Glutamatergic neuron (in vitro differentiated cells): ENCODE measurements at places on chromosomes 1 and 21. TPM values are rescaled to one million over a fixed set of nuclear protein-coding genes. Genes with fewer than 3 reads are reported as not detected.

DNA sequence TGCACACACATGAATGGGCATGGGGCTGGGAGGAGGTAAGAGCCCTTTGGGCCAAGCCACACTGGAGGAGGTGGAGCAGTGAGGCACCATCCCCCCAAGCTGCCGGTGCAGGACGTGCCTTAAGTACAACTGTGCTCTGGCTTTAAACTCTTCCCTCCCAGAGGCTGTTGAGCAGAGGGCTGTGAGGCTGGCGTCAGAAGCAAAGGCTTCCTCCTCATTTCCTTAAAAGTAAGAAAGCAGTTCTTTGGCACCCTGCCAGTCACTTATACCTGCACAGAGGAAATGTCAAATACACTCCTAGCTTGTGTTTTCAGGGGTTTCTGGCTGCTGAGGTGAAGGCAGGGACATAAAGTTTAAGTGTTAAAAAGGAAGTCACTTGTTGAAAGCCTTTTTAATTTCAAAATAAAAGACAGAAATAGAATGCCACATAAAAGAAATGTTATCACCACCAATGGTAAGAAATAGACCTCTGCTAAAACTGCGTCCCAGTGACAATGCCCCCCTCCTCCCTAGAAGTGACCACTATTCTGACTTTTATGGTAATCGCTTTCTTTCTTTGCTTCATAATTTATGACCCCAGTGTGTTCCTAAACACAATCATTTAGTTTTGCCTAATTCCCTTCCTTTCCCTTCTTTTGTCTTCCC, 33.0 kb downstream of the LAMC2 start:
- peak; percentile 54 for DNase-seq
- peaks cover 52% of the 10 kb centered on the region for H3K4me1 ChIP-seq
- H3K4me3 ChIP-seq = peak overlapping the region; percentile 67
- H3K36me3 ChIP-seq = no peaks in the 10 kb centered on the region

- no peak overlapping the region for H3K4me3 ChIP-seq
- H3K36me3 ChIP-seq = no peaks in the 10 kb centered on the region
- H3K27ac ChIP-seq = no peak overlapping the region
- no peaks in the 10 kb centered on the region for H3K4me1 ChIP-seq
These were observed 88.2 kb upstream of the PALMD start for GRCh38 chr1:99557546-99558202.

- H3K36me3 ChIP-seq = peaks cover 5% of the 10 kb centered on the region
- no peak for DNase-seq
- no peak overlapping the region for H3K4me3 ChIP-seq
These were observed 142.3 kb downstream of the MIS18A start for GRCh38 chr21:32136546-32136945.

DNA sequence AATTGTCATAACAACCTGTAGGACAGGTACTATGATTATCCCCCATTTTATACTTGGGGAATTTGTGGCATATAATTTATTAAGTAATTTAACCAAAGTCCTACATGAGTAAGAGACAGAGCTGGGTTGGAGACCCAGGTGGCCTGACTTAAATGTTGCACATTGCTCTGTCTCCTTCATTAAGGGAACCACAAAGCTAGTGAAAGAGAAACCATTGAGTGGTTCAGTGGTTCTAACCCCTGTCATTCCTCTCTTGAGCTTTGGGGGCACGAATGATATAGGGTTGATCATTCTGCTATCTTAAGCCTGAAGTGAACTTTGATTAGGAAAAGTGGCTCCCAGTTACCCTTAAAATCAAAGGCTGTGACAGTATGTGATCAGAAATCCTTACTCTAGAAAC, 5.3 kb upstream of the MAP3K7CL start:
- H3K27me3 ChIP-seq = peaks cover 3% of the 10 kb centered on the region
- no peak overlapping the region for H3K27ac ChIP-seq
- H3K4me1 ChIP-seq = peaks cover under 1% of the 10 kb centered on the region
- H3K36me3 ChIP-seq = no peaks in the 10 kb centered on the region
- no peak for DNase-seq

DNA sequence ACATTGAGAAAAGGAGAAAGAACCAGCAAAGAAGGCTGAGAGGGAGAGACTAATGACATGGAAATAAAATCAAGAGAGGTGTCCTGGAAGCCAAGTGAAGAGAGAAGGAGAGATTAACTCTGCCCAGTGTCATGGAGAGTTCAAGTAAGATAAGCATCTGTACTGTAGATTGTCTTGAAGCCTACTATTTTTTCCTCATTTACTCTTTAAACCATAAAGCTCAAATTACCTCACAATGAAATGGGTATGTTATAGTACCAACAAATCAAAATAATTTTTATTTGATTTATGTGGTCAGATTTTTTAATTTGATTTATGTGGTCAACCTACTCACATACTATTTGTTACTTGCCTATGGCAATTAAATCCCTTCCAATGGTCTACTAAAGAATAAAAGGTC, 5.2 kb upstream of the PALMD start:
- H3K4me1 ChIP-seq = peaks cover 9% of the 10 kb centered on the region
- H3K4me3 ChIP-seq = no peak overlapping the region
- no peaks in the 10 kb centered on the region for H3K27me3 ChIP-seq

DNA sequence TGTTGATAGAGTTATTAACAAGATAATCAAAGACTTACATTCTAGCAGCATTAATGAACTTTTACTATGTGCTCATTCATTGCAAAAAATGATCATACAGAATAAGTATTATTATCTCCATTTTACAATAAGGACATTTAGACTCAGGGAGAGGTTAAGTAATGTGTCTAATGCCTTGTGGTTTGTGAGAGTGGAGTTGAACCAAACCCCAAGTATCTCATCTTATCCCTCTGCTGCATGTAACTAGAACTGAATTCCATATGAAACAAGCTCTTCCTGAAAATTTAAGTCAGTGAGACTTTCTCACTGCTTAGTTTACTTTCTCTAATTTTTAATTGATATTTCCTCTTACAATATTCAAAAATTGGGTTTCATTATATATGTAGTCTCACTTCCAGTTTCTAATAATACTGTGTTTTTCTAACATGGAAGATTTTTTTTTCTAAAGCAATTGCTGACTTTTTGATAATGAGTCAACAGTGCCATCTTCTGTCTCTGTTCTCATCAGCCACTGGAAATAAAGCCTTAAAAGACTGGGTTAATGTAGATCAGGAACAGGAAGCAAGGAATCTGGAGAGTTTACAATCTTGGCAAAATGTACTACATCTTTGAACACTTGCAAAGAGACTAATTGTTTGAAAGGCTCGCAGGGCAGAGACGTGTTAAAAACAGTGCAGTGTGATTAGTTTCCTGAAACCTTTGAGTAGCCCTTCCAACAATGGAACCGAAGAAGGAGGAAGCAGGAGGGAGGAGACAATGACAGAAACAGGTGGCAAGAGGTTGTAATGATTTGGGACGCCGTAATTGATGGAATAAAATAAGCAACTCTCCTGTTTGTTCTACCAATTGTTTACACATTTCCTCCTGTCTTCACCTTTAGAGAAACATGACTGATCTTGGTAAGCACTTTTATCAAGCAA, 567.6 kb downstream of the MRPL39 start:
- no peaks in the 10 kb centered on the region for H3K4me1 ChIP-seq
- H3K36me3 ChIP-seq = no peaks in the 10 kb centered on the region
- H3K27me3 ChIP-seq = no peaks in the 10 kb centered on the region

- peaks cover 6% of the 10 kb centered on the region for H3K36me3 ChIP-seq
- DNase-seq = no peak
- no peak overlapping the region for H3K4me3 ChIP-seq
- peaks cover 23% of the 10 kb centered on the region for H3K4me1 ChIP-seq
These were observed 95.6 kb upstream of the F3 start for GRCh38 chr1:94637121-94637520.

DNA sequence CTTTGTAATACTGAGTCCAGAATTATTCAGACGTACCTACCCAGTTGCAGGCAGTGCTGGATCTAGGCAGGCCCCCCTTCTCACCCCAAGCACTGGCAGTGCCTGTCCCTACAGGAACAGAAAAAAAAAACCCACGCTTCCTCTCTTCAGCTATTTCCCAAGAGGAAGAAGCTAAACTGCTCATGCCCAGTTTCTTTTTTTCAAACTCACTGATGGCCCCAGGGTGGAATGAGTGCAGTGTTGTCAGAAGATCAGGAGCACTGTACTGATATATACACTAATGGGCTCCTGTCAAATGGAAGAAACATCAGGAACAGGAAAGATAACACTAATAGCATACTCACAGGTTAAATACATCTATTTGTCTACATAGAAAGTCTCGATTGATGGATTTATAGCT, 28.2 kb upstream of the DOCK7 start:
- peaks cover 2% of the 10 kb centered on the region for H3K4me1 ChIP-seq
- no peak overlapping the region for H3K27ac ChIP-seq
- no peak for DNase-seq
- no peaks in the 10 kb centered on the region for H3K27me3 ChIP-seq

- no peaks in the 10 kb centered on the region for H3K36me3 ChIP-seq
- DNase-seq = no peak
- no peak overlapping the region for H3K4me3 ChIP-seq
- no peak overlapping the region for H3K27ac ChIP-seq
- H3K27me3 ChIP-seq = peaks cover 7% of the 10 kb centered on the region
- H3K4me1 ChIP-seq = no peaks in the 10 kb centered on the region
These were observed 18.1 kb upstream of the PADI3 start for GRCh38 chr1:17230671-17231310.

DNA sequence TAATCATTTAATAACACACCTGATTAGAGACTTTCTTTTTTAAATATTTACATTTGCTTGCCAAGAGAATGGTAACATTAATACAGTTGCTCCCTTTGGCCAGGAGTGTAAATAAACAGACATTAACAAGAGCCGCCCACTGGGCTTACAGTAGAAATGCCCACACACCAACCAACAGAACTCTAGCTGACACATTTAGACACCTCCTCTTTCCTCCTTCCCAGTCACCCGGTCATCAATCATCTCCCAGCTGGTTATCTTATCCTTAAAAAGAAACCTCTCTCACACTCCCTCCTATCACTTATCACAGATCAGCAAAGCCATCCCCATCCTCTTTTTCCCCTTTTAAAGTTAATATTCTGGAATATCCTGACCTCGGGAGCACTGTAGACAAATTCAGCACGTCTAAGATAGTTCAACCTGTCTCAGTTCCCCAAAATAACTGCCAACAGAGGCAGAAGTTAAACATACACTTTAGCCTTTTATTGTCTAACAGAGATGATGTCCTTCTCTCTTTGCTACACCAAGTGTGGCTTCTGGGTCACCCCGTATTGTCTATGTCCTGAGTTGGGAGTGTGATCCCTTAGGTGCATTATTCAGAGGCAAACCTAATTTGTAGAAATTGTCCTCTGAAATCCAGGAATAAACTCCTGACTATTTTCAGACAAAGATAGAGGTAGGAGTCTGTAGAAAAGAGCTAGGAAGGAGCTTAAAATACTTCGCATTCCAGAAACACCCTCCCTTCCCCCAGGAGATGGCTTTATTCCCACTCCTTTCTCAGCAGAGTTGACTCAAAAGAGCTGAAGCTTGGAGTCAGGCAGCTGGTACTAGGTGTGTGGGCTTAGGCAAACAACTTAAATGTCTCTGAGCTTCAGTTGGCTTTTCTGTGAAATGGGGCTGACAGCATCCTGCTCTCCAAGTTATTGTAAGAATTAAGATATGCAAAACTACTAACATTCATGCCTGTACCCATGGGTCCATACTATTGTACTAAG, 8.8 kb downstream of the MYCL start:
- peak overlapping the region; percentile 2 for H3K27ac ChIP-seq
- peaks cover 13% of the 10 kb centered on the region for H3K27me3 ChIP-seq
- no peak overlapping the region for H3K4me3 ChIP-seq
- H3K36me3 ChIP-seq = no peaks in the 10 kb centered on the region

- H3K27me3 ChIP-seq = no peaks in the 10 kb centered on the region
- DNase-seq = no peak
- H3K36me3 ChIP-seq = no peaks in the 10 kb centered on the region
- no peak overlapping the region for H3K27ac ChIP-seq
- H3K4me1 ChIP-seq = peaks cover 2% of the 10 kb centered on the region
These were observed 27.7 kb downstream of the C1QB start for GRCh38 chr1:22680726-22681125.

- peaks cover 15% of the 10 kb centered on the region for H3K36me3 ChIP-seq
- no peak overlapping the region for H3K27ac ChIP-seq
- H3K27me3 ChIP-seq = no peaks in the 10 kb centered on the region
- peaks cover 3% of the 10 kb centered on the region for H3K4me1 ChIP-seq
- no peak for DNase-seq
These were observed 36.6 kb upstream of the GPR25 start for GRCh38 chr1:200836213-200836612.

DNA sequence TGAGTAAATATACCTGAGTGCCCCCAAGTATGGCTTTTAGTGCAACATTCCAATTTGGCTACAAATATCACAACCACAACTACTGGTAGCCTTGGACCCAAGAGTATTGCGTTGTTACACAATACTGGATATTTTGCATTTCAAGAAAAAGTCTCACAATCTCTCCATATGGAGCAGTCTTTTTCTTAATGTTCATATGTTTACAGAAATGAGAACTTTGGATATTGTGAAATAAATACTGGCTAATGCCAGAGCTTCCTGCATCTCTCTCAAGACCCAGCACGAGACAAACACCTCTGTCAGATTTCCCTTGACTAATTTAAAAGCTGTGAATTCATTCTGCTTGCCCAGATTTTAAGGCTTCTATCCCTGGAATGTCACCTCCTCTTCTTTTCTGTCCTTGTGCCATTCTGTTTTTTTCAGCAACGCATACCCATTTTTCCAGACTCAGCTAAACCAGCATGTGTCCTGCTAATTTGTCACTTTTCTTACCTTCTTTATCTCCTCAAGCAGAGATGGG, 136.2 kb upstream of the BACE2 start:
- H3K36me3 ChIP-seq = peaks cover 7% of the 10 kb centered on the region
- H3K4me3 ChIP-seq = no peak overlapping the region
- DNase-seq = no peak

GRCh38 chr1:145877923-145878486, 7.7 kb downstream of the ANKRD35 start:
- peaks cover 2% of the 10 kb centered on the region for H3K4me1 ChIP-seq
- no peak for DNase-seq
- H3K4me3 ChIP-seq = no peak overlapping the region
- H3K27ac ChIP-seq = no peak overlapping the region
- H3K36me3 ChIP-seq = peaks cover 5% of the 10 kb centered on the region

Gene IQCC
- total RNA-seq = 2.7 TPM

Gene DIO1
- total RNA-seq = not detected

Gene MYOM3
- not detected for total RNA-seq

Gene NPHS2
- not detected for total RNA-seq

Gene MAB21L3
- 0.22 TPM for total RNA-seq

Gene UBE2Q1
- 80.5 TPM for total RNA-seq

Gene MFAP2
- total RNA-seq = 2.1 TPM

Gene OR2M3
- not detected for total RNA-seq
